ENCODE measurements at places on chromosomes 4 and X.
A peak's percentile ranks its signal among the peaks of the same experiment; 100 is the strongest.

DNA sequence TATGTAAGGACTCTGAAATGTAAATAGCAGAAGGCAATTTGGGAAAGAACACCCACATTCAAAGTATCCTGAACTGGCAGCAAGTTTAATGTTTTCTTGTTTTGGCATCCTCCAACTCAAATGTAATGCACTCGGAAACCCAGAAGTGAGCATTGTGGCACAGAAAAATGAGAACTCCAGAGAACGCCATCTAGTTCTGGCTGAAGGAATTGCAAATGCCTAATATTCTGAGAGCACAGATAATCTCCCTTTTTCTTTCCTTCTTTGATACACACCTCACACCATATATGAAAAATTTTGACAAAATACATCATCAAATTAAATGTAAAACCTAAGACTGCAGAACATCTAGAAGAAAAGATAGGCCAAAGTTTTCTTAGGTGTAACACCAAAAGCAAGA, 52.1 kb downstream of the PWWP3B start:
- DNase-seq: no peak

GRCh38 chr4:143402776-143403552, 66.3 kb downstream of the GAB1 start:
- peak; percentile 36 for DNase-seq

- no peak for DNase-seq
Observed at GRCh38 chrX:15913146-15913545, 58.5 kb upstream of the AP1S2 start.

- no peak for DNase-seq
Observed at GRCh38 chr4:86487738-86488348, 106.3 kb upstream of the PTPN13 start.

GRCh38 chr4:87657525-87657924, 7.4 kb downstream of the DMP1 start:
- no peak for DNase-seq

GRCh38 chr4:7094916-7095315, 27.1 kb upstream of the GRPEL1 start:
- no peak for DNase-seq

GRCh38 chr4:152308951-152309350, 226.9 kb downstream of the FBXW7 start:
- DNase-seq: no peak

- DNase-seq: peak; percentile 76
Observed at GRCh38 chr4:185122681-185123345, 20.3 kb upstream of the SLC25A4 start.

GRCh38 chr4:155207534-155208257, 740 bp upstream of the NPY2R start:
- no peak for DNase-seq

- no peak for DNase-seq
Observed at GRCh38 chr4:70749313-70749712, 27.5 kb downstream of the RUFY3 start.

DNA sequence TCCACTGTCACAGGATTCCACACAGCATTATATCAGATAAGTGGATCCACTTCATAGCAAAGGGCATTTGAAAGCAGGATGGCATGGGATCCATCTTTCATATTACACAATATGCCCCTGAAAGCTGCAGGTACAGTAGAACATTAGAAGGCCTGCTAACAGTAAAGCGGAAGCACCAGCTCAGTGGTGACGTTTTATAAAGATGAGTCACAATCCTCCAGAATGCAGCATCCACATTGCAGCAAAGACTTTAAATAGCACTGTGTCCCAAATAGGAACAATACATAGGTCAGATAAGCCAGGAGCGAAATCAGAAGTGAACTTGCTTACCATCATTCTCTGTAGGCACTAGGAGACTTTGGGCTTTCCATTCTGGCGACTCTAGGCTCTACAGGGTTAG, 609.5 kb upstream of the FAT1 start:
- no peak for DNase-seq

DNA sequence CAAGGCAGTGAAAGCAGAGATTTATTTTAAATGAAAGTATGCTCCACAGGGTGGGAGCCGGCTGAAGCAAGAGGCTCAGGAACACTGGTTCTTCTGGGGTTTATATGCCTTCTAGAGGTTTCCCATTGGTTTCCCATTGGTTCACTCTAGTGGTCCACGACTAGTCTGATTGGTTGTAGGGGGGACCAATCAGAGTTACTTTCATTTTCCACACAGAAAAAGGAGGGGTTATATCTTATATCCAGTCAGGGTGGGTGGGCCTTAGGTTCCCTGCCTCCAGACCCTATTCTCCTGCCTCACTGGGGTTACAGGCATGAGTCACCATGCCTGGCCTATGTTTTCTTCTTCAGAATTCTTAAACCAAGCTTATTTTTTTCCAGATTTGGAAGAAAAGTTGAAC, 101.6 kb downstream of the KLHL8 start:
- no peak for DNase-seq
